Smooth muscle cell of the coronary artery (primary cell): ENCODE measurements at places on chromosomes 6 and 20. TPM values are rescaled to one million over a fixed set of nuclear protein-coding genes. Genes with fewer than 3 reads are reported as not detected.

C20orf202 gene
- total RNA-seq = not detected in 2 replicates

MAP1LC3A gene
- total RNA-seq = 14.7 and 17.2 TPM in 2 replicates

DDX43 gene
- total RNA-seq = 0.15 and 1.2 TPM in 2 replicates

GPR6 gene
- not detected in 2 replicates for total RNA-seq

LY6G6D gene
- total RNA-seq = not detected in 2 replicates

PROCR gene
- total RNA-seq = 77.8 and 106 TPM in 2 replicates

CUL7 gene
- total RNA-seq = 28.3 and 44.7 TPM in 2 replicates

SLC17A3 gene
- total RNA-seq = not detected in 2 replicates

ALDH8A1 gene
- 0.15 and 0.35 TPM in 2 replicates for total RNA-seq

EYS gene
- total RNA-seq = under 0.01 TPM in 1 of 2 replicates, not detected in the other

IP6K3 gene
- 0.30 TPM in 1 of 2 replicates, not detected in the other for total RNA-seq

DZANK1 gene
- total RNA-seq = 0.75 and 1.2 TPM in 2 replicates

BPIFB2 gene
- not detected in 2 replicates for total RNA-seq

UNC5CL gene
- total RNA-seq = under 0.01 and 0.12 TPM in 2 replicates

TPX2 gene
- 1.2 and 40.1 TPM in 2 replicates for total RNA-seq
